M059J (cell line): ENCODE measurements at places on chromosomes 12 and 14. TPM values are rescaled to one million over a fixed set of nuclear protein-coding genes. Genes with fewer than 3 reads are reported as not detected.
A peak's percentile ranks its signal among the peaks of the same experiment; 100 is the strongest.

The WBP11 gene
- total RNA-seq: 22.1 and 27.4 TPM in 2 replicates

DNA sequence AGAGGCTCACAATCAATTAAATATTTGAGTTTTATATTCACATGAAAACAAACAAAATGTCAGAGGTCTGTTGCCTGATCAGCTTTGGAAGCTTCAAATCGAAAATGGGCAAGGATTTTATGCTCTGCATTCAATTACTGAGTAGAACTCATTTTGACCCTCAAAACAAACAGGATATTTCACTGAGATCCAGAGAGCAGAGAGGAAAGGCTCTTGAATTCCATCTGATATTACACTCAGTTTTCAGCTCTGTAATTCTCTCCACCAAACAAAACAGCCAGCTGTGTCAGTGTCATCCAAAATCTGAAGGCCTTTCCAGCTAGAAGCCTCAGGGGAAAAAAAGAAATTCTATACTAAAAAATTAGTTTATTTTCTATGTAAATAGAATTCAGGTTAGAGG, 128.6 kb upstream of the FLRT2 start:
- DNase-seq: no peak

GRCh38 chr12:109861689-109862314, 18.5 kb downstream of the GLTP start:
- peak; percentile 37 for DNase-seq

DNA sequence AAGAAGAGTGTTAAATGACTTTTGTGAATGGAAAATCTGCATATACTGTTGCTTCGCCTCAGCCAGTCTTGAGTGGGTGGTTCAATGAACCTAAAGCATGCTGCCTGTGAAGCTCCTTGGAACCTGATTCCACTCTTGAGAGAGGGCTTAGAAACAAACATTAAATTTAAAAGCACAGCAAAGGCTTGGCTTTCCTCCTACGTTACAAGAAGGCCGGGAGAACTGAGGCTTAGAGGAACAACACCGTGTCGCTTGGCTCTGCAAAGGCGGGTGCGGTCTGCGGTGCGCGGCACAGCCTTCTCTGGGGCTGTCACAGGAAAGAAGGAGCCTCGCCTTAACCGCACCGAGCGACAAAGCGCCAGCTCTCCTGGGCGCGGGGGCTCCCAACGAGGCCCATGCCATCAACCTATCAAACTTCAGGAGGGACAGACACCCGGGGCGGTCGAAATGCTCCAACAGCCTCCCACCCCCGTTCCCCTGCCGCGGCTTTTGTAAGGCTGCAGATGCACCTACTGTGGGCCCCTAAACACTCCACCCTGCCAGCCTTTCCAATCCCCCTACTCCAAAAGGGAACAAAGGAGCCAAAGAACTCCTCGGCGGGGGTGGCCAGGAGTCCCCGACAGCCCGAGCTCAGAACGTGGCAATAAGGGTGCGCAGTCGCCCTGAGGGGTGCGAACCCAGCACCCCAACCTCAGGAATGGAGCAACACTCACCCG, 729 bp downstream of the OSBPL8 start:
- peak; percentile 61 for DNase-seq

GRCh38 chr14:33483110-33483509, 467.8 kb downstream of the EGLN3 start:
- DNase-seq: no peak

DNA sequence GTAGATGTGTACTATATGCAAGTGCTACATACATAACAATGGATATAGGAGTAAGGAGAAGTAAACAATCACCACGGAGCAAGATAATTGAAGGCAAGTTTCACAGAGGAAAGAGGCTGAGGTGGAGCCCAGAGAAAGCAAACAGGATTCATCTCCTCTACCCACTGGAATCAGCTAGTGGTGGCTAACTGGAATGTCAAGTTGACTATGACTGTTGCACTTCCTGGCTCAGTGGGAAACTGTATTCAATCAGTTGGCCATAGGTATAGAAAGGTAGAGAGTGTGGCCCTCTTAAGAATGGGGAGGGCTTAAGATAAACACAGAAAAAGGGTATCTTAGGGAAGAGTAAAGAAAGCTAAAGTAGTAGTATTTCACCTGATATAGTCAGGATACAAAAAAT, 62.4 kb downstream of the MAP4K5 start:
- DNase-seq: no peak

DNA sequence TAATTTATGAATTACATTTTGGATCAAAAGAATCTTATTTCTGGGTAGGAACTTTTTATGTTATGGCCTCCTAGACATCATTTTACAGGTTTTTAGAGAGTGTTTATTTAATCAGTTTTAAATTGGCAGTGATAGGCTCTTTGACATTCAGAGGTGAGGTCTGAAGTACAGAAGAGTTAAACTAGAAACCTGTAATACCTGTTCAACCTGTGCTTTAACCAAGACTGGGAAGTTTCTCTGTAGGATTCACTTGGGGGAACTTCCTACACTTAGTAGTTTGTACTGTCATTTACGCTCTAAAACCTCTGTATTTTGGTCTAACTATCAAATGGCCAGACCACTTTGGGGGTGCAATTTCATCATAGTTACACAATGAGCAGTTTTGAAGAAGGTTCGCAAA, 35.9 kb downstream of the PLEKHA5 start:
- DNase-seq: no peak

DNA sequence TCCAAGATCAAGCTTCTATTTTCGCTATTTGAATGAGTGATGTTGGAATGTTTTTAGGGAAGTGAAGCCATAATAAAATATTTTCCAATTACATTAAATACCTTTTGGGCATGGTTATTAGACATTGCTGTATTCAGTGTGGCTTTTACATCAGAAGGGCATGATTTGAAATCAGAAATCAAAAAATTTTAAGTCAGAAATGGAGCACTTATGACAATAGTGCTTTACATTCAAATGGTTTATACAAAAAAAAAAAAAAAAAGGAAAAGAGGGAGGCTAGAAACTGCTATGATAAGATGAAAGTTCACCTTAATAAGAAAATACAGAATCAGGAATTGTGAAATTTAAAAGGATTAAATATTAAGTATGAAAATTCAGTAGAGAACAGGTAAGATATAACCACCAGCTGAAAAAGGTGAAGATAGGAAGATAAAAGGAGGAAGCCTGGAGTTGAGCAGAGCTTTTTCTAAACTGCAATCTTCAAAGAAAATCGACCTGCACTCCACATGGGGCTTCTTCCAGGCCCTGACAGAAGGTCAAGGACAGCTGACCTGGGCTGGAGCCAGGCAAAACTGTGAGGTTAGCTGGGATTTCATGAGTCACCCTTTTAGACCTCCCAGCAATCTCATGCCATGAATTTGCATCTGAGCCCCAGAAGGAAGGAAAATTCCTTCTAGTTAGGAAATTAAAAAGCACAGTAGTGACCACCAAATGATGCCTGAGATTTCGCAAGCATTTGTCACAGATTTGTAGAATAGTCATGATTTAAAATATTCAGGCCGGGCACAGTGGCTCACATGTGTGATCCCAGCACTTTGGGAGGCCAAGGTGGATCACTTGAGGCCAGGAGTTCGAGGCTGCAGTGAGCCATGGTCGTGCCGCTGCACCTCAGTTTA, 23.4 kb upstream of the BMP4 start:
- peak; percentile 97 for DNase-seq

GRCh38 chr12:64194333-64195149, 27.6 kb downstream of the KICS2 start:
- no peak for DNase-seq

DNA sequence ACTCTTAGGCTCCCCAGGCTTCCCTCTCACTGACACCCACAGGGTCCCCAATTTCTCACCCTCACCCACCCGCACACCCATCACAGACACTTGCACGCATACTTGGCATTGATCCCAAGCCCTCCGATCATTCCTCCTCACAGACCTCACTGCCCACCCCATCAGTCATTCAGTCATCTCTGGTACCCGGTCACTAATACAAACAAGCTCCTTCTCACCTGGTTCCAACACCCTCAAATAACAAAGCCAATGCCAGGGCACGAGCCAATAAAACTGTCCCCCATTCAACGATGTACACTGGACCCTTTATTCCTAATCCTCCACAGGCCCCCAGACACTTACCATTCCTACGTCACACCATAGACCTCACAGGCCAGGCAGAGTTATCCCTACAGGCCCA, 2.3 kb downstream of the ZNF605 start:
- no peak for DNase-seq

DNA sequence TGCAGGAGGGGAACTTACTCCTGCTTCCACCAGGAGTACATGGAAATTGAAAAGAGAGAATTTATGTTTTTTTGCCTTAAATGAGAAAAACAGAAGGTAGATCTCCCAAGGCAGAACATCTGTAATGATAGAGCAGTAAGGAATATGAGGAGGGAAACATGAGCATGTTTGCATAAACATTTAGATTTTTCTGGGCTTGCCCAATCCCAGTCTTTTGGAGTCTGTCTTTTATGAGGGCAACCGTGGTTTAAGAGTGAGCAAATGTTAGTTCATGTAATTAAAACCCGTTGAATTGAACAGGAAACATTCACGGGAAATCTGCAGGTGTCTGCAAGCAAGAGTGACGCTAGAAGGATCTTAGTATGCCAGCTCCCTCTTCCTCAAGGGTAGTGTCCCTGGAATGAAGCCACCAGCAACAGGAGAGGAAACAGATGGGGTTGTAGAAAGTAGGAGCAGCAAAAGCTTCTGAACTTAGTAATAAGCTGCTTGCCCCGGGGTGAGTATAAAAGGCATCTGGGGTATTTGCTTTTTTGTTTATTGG, 79.3 kb downstream of the ARF6 start:
- peak; percentile 80 for DNase-seq
